SJCRH30 (cell line): ENCODE measurements at places on chromosomes 1 and 21. TPM values are rescaled to one million over a fixed set of nuclear protein-coding genes. Genes with fewer than 3 reads are reported as not detected.
A peak's percentile ranks its signal among the peaks of the same experiment; 100 is the strongest.

Gene ERG
- total RNA-seq, result not detected in 2 replicates

Gene DENND2C
- 1.7 and 2.1 TPM in 2 replicates for total RNA-seq

- no peak for DNase-seq
Observed at GRCh38 chr1:244802041-244802440, 33.4 kb upstream of the COX20 start.

Gene DIRAS3
- 0.41 and 0.42 TPM in 2 replicates for total RNA-seq

Gene CASQ2
- total RNA-seq, result 0.28 and 0.49 TPM in 2 replicates

DNA sequence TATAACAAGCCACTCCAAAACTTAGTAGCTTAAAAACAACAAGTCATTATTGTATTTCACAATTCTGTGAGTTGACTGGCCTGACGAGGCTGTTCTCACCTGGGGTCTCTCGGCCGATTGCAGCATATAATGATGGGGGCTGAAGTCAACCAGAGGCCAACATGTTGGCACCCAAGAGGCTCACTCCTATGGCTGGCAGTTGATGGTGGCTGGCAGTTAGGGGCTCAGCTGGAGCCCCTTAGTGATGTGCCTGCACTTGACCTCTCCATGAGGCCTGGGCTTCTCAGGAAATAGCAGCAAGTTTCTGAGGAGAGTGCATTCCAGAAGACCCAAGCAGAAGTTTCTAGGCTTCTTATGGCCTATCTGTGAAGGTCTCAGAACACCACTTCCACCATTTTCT lies 459.4 kb downstream of the NPHP4 start:
- no peak for DNase-seq

- DNase-seq, result no peak
Observed at GRCh38 chr1:24186711-24186992, 437 bp downstream of the IFNLR1 start.

DNA sequence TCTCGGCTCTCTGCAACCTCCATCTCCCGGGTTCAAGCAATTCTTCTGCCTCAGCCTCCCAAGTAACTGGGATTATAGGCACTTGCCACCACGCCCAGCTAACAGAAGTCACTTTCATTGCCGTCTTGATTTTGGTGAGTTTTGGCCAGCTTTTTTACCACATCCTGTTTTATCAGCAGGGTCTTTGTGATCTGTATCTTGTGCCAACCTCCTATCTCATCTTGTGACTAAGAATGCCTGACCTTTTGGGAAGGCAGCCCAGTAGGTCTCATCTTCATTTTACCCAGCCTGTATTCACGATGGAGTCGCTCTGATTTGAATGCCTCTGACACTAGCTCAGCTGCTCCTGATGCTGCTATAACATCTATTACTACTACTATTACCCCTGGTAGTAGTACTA lies 46.8 kb upstream of the BARHL2 start:
- no peak for DNase-seq

Gene OR2T29
- total RNA-seq, result not detected in 2 replicates

Gene CNKSR1
- total RNA-seq, result 1.2 and 2.6 TPM in 2 replicates

- no peak for DNase-seq
Observed at GRCh38 chr1:154629675-154630073, 21.7 kb upstream of the ADAR start.

- DNase-seq, result no peak
Observed at GRCh38 chr1:212674872-212675271, 24.8 kb downstream of the BATF3 start.

DNA sequence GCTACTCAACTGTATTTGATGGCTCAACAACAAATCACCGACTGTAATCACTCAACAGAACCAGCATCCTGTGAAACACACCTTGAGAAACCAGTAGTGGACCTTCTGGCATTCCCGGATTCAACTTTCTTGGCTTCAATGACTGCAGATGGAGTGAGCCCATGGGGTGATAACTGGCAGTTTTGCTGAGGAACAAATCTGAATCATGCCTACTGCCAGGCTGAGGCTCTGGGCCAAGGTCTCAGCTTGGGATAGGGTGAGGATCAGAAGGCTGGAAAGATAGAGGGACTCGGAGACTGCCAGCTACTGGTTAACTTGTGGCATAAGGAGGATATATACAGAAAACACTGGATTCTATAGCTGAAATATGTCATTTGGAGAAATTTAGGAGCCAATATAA lies 63.5 kb upstream of the DIRAS3 start:
- no peak for DNase-seq

Gene ZNF683
- not detected in 2 replicates for total RNA-seq

GRCh38 chr21:22235866-22236590 lies 1237.8 kb downstream of the NCAM2 start:
- DNase-seq, result no peak

GRCh38 chr21:31294691-31295090 lies 49.4 kb downstream of the TIAM1 start:
- no peak for DNase-seq

- DNase-seq, result no peak
Observed at GRCh38 chr1:217369271-217369981, 261.5 kb downstream of the GPATCH2 start.

- peak; percentile 80 for DNase-seq
Observed at GRCh38 chr1:15975358-15975804, 520 bp downstream of the ZBTB17 start.

Gene UBL4B
- not detected in 2 replicates for total RNA-seq

- no peak for DNase-seq
Observed at GRCh38 chr1:6805004-6805416, 19.8 kb downstream of the CAMTA1 start.

GRCh38 chr1:235908742-235909520 lies 42.2 kb upstream of the LYST start:
- DNase-seq, result peak; percentile 46

- DNase-seq, result no peak
Observed at GRCh38 chr1:196427976-196428734, 180.1 kb downstream of the KCNT2 start.

- DNase-seq, result no peak
Observed at GRCh38 chr21:44578371-44579055, 1.9 kb downstream of the KRTAP10-5 start.

GRCh38 chr1:25113086-25113485 lies 119.2 kb downstream of the SYF2 start:
- DNase-seq, result no peak

GRCh38 chr1:20574686-20575540 lies 14.0 kb upstream of the CDA start:
- peak; percentile 93 for DNase-seq

- DNase-seq, result no peak
Observed at GRCh38 chr1:222627232-222627631, 9.3 kb downstream of the MIA3 start.

DNA sequence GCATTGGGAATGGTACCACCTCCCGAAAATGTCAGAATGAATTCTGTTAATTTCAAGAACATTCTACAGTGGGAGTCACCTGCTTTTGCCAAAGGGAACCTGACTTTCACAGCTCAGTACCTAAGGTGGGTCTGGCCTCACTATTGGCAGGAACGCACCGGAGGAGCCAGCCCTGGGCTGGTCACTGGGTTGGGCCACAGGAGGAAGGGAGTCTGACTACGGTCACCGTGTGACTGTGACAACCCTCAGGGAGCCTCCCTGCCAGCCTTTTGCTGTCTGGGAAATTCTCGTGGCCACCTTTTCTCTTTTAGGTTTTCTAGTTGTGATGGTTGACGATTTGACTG lies 2.2 kb downstream of the IL10RB start:
- DNase-seq, result no peak

Gene HPCA
- not detected in 2 replicates for total RNA-seq

GRCh38 chr1:33576821-33577599 lies 104.6 kb downstream of the ZSCAN20 start:
- no peak for DNase-seq

DNA sequence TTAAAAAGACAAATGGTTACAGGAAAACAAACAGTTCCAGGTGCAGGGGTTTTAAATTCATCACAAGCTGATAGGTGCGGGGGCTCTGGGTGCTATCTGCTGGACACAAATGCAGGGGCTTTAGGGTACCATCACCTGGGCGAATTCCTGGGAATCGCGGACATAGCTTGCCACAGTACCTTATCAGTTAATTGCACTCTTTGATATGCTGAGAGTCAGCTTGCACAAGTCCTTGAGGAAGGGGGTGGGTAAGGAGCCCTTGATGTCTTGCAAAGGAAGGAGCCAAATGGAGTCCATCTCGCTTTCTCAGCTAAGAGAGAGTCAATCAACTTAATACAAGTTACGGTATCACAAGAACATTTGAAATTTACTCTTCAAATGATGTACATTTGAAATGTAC lies 25.4 kb upstream of the TMEM54 start:
- DNase-seq, result no peak

GRCh38 chr1:160795951-160796383 lies at the start of gene LY9:
Gene LY9, plus strand, starts transcription at chr1:160796174. Its CDS starts 14 bp downstream, at chr1:160796188.
- DNase-seq, result no peak

- no peak for DNase-seq
Observed at GRCh38 chr1:116474921-116475849, 95.6 kb downstream of the CD58 start.

Gene CHIA
- not detected in 2 replicates for total RNA-seq

Gene SYNC
- 1.1 and 1.6 TPM in 2 replicates for total RNA-seq

DNA sequence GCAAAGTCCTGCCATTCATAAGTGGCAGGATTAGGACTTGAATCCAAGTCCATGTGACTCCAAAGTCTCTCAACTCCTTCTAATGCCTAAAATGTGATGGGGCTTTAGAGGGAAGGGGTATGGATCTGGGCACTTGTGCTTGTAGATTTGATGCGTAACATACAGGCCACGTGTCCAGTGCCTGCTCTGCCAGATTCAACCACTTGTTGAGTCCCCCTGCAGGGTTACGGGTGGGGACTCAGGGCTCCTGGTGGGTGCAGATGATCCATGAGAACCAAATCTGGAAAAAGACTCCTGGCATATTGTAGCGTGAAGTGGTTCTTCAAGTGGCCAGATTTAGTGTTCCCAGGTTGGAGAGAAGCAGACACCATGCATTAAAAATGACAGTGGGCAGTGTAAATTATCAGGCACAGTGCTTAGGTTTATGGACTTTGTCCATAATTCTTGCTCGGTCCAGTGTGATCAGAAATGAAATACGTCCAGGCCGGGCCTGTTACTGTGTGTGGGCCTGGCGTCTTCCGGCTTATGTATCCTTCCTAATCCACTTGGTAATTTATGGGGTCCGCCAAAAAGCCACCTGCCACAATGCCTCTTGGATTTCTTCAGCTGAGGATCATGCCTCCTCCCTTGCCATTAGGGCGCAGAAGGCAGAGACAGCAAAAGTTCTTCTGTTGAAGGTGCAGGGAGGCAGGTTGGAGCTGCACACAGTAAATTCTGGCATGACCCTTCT lies 51.2 kb upstream of the LRP8 start:
- DNase-seq, result peak; percentile 88

DNA sequence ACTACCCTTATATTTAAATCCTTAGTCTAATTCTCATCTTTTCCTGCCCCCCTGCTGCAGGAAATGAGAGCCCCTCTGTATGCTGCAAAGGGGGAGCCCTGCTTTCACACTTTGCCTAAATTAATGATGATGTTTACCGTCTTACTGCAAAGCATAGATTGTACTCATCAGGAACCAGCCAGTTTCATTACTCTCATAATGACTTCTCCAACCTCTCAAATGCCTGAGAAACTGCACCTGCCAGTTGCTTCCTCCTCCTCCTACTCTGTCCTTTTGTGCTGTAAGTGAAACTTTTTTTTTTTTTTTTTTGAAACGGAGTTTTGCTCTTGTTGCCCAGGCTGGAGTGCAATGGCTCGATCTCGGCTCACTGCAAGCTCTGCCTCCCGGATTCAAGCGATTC lies 101.7 kb downstream of the ADSS2 start:
- no peak for DNase-seq

Gene ICOSLG
- 0.13 TPM in 1 of 2 replicates, not detected in the other for total RNA-seq

DNA sequence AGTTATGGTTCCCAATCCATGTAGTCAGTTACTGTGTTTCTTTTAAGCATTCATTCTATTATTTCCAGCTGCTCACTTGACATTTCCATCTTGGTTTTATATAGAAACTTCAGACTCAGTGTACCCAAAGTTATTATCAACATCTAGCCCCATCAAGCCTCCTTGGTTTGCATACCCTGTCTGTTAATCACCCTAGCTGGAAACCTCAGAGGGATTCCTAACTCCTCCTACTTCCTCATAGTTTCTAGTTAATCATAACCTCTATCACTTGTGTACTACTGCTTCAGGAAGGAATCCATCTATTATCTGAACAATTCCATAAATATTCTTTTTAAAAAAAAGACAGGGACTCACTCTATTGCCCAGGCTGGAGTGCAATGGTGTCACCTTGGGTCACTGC lies 293.3 kb downstream of the SDCCAG8 start:
- DNase-seq, result no peak

- DNase-seq, result no peak
Observed at GRCh38 chr1:3679098-3679555, 26.8 kb downstream of the TP73 start.

Gene RBM11
- total RNA-seq, result not detected in 2 replicates

DNA sequence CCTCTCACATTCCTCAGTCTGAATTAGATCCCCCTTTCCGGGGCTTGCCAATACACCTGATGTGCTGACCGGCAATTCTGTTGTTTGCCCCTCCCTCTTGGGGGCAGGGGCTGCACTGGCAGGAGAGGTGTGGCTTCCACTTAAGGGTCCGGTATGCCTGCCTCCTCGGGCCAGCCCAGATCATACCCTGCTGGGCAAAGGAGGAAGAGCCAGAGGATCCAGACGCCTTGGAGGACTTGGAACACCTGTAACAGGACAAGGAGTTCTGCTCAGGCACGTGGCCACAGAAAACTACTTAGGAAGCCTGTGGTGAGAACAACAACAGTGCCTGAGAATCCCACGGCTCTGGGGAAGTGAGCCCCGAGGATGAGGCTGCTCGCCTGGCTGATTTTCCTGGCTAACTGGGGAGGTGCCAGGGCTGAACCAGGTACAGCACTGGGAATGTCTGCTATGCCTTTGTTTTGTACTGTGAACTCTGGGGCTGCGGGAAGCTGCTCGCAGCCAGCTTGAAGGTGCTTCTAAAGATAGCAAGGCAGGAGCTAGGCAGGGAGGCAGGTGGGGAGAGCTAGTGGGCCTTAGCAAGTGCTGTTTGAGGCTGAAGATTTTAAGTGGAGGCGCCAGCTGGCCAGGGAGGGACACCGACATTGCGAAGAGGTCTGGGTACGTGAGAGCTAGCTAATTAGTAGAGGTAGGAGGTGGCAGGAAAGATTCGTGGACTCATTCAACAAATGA lies at the start of gene SMPDL3B:
TSS of gene SMPDL3B (plus strand) at position 183 of the 732 bp plus-strand sequence. CDS start at position 367, 184 bp downstream.
- no peak for DNase-seq

- DNase-seq, result no peak
Observed at GRCh38 chr1:7007902-7008301, 222.6 kb downstream of the CAMTA1 start.

Gene RAP1GAP
- 5.2 and 8.4 TPM in 2 replicates for total RNA-seq

Gene TCHHL1
- total RNA-seq, result not detected in 2 replicates

- DNase-seq, result no peak
Observed at GRCh38 chr1:22846458-22846857, 126.2 kb downstream of the LACTBL1 start.

Gene NR1I3
- not detected in 2 replicates for total RNA-seq

Gene AK5
- 18.2 and 22.3 TPM in 2 replicates for total RNA-seq

Gene CTTNBP2NL
- total RNA-seq, result 12.1 and 13.2 TPM in 2 replicates

- no peak for DNase-seq
Observed at GRCh38 chr1:228913626-228914414, 178.5 kb downstream of the RHOU start.

GRCh38 chr1:116763787-116764465 lies 9.7 kb downstream of the CD2 start:
- DNase-seq, result peak; percentile 31

- DNase-seq, result no peak
Observed at GRCh38 chr1:66938613-66939012, 13.8 kb downstream of the MIER1 start.

GRCh38 chr1:184629266-184629665 lies 125.4 kb downstream of the EDEM3 start:
- no peak for DNase-seq

GRCh38 chr1:9419369-9420041 lies 119.8 kb upstream of the SLC25A33 start:
- no peak for DNase-seq
